H7 (cell line): ENCODE measurements at places on chromosomes 2 and 18.

- no peak for DNase-seq
Observed at GRCh38 chr2:65749545-65749944, 317.1 kb upstream of the SPRED2 start.

GRCh38 chr2:239465017-239466001 is 64.5 kb upstream of the HDAC4 start:
- DNase-seq: no peak

DNA sequence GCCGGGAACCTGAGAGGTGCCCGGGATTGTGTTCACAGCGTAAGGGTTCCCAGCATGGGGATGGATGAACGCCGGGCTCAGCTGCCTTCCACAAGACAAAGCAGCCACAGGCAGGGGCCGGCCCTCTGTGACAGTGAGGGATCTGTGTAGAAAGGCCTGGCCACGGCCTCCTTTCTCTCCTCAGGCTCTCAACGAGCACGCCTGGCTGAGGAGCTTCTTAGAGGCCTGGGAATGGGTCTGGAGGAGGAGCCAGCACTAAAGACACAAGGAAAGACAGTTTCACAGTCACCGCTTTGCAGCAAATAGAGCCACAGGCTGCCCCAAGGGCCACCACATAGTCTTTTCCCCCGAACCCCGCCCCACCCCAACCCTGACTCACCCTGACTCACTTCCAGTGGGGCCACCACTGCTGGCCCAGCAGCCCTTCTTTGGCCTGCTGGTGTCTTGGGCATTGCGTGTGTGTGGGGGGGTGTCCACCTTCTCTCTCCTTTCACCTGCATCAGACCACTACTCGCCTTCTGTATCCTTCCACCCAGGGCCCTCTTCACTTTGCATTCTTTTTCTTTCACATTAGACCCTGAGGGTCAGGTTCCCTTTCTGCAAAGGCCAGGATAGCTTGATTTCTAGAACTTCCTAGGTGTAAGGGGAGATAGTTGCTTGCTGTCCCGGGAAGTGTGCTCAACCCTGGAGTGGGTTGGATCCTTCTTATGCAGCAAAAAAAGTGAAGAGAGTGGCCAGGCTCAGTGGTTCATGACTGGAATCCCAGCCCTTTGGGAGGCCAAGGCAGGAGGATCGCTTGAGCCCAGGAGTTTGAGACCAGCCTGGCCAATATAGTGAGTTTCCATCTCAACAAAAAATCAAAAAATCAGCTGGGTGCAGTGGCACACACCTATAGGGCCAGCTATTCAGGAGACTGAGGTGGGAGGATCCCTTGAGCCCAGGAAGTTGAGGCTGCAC is 19.3 kb upstream of the HPCAL1 start:
- DNase-seq: peak; percentile 52

- DNase-seq: no peak
Observed at GRCh38 chr2:112290088-112290487, 14.7 kb downstream of the ZC3H6 start.

GRCh38 chr2:69123182-69123581 is 110.2 kb downstream of the ANTXR1 start:
- no peak for DNase-seq

GRCh38 chr2:38485734-38486133 is 108.7 kb upstream of the ATL2 start:
- no peak for DNase-seq

- DNase-seq: no peak
Observed at GRCh38 chr2:13495051-13495450, 778.3 kb downstream of the TRIB2 start.

DNA sequence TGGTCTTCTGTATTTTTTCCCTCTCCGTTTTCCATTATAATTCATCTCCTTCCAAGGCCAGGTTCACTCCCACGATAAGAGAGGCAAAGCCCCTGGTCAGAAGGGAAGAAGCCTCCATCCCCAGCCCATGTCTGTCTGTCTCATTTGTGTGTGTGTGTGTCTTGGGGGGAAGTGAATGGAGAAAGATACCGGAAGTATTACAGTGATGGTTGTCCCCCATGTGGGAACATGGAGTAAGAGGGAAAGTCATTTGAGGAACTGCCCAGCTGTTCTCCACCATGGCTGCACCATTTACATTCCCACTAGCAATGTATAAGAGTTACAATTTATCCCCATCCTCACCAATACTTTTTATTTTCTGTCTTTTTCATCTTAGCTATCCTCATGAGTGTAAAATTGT is 113.6 kb upstream of the ATP8B1 start:
- no peak for DNase-seq

DNA sequence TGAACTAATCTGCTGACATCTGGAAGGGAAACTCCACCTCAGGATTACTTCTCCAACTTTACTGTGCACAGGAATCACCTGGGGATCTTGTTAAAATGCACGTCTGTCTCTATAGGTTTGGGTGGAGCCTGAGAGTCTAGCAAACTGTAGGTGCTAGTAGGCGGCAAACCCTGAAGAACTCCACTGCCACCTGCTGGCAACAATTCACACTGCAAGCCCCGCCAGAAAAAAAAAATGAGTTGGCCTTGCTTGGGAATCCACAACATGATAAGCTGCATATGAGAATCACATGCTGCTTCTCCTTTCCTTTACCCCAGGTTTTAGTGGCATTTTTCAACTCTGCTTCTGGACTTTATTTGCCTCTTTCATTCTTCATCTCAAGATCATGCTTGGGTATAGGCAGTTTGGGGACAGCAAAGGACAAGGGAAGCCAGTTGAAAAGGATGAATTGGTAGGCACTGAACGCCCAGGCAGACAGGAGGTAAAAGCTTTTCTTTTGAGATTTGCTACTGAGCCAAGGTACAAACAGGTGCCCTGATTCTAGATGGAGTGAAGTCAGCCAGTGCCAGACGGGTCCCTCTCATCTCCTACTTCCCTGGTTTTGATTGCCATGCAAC is 88.8 kb downstream of the VIT start:
- DNase-seq: peak; percentile 71

DNA sequence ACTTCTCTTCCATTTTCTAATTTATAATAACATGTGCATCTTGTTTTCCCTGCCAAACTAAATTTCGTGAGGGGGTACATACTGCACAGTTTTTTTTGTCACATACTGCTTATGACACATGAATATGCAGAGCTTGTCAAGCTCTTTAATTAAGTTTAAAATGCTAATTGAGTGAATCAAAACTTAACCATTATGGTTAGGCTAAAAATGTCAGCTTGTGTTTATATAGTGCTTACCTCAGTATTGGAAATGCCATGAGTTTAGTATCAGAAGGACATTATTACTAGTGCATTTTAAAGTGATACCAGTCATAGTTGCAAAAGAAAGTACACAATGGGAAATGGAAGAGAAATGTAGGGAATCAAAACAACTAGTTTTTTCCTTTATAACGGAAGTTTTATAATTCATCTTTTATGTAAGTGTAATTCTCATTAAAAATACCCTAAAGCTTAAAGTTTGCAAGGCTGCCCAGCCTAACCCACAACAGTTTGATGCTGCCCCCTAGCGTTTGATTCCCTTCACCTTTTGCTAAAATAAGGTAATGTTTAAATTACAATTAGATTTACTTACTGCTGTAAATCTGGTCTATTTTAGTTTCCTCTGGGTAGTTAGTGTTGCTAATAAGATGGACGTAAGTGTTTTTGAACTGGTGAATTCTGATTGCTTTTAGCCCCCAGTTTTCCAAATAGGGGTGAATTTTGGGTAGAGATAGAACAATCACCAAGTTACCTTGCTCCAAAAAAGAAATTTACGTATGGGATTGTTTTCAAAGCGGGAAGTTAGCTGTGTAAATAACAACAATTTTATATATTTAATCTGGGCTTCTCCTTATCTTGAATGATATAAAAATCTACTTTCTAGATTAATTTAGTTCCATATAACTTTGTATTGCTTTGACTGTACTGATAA is 3.2 kb downstream of the SLC39A10 start:
- peak; percentile 48 for DNase-seq

DNA sequence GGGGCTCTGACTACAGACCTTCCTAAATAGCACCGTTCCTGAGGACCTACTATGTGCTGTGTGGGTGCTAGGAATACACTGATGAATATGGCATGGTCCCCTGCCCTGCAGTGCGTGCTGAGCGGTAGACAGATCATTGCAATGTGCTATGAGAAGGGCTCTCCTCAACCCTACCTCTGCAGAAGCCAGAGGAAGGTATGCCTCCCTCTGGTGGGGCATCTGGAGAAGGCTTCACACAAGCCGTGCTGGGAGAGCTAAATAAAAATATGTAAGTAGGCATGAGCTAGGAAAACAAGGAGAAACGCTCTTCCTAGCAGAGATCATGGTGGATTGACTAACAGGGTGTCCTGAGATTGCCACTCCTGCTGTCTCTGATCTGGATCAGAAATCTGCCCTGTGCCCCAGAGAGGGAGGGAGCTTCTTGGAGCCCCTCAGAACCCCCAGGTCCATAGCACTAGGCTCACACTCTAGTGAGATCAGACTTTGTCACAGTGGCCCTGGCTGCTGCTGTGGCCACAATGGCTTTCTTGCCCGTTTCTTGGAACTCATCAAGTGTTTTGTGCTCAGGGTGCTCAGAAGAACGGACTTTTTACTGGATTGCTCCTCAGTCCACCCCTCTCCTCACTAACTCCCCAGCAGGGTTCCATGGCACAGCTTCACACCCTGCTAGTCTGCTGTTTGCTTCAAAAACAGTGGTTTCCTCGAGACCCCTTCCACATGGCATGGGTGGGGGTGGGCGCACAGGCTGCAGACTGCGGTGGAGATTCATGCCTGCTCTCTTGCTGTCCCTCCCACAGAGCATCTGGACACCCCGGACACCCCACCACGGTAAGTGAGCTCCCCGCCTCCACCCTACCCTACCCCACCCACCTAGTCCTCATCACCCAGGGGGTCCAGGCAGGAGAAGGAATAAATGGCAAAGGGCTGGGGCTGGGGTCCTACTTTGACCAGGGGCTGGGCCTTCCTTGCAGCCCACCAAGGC is 14.2 kb downstream of the SIGLEC15 start:
- peak; percentile 79 for DNase-seq

DNA sequence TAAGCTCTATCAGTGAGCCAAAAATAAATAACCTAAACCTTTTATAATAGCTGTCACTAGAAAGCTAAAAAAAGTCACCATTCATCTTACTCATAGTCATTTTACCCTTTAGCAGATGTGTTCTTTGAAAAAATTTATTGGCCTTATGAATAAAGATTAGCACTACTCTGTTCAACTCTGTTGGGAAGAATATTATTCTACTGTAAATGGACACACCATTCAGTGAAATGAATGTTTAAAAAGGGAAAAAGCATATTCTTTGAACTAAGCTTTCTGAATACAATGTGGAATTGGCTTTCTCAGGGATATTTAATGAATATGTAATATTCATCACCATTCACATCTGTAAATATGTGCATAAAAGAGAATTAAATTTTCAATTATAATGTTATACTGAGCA is 422.0 kb downstream of the CBLN2 start:
- DNase-seq: no peak

GRCh38 chr2:158114516-158114915 is 12.8 kb downstream of the UPP2 start:
- DNase-seq: no peak

DNA sequence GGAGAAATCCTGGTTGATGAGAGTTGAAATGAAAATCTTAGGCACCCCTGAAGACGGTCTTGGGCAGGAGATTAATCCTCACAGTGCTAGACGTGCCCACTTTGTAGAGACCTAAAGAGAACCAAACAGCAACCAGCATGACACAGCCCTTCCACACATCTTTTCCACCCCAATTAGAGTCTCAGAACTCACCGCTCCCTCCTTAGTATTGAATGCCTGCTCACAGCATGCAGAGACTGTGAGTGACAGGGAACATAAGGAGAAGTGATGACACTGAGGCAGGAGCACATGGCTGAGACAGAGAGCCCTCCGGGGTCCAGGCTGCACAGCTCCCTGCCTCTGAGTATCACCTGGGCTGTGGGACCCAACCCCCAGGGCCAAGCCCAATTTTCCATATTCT is 367.6 kb downstream of the EIPR1 start:
- no peak for DNase-seq

- no peak for DNase-seq
Observed at GRCh38 chr2:28451793-28452533, 43.9 kb upstream of the PLB1 start.

DNA sequence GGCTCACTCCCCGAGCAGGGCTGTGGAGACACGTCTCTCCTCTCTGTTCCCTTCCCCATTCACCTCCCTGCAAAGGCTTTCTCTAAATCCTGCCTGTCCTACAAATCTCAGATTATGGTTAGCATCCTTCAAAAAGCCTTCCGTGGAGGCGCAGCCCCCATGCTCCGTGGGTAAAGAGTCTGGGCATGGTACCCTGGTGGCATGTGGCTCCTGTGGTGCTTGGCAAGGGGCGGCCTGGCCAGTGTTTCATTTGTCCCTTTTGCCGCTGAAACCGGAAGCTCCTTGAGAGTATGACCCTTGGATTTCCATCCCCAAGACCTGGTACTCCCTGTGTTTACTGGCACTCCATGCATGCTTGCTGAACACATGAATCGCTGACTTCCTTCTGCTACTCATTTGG is 839.3 kb upstream of the SALL3 start:
- no peak for DNase-seq
